Amniotic stem cell (primary cell): ENCODE measurements at places on chromosomes 12 and 14.

DNA sequence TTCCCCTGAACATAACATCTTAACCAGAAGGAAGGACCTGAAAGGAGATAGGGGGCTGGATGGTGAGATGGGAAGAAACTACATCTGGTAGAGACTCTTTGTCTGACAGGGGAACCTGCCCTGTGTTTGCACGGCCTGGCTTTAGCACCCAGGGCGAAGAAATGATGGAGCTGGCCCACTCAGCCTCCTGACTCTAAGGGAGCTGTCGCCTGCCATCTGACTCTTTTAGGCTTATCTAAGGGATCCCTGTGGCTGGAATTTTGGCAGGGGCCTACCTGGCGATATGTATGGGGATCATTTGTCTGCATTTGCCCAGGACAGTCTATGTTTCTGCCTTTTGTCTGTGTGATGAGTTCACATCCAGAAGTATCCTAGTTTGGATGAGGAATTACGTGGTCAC is 15.6 kb upstream of the CACNA2D4 start:
- DNase-seq: no peak

GRCh38 chr14:100399052-100399849 is 76.1 kb downstream of the SLC25A47 start:
- DNase-seq: no peak

GRCh38 chr12:46369474-46370379 is 2.8 kb downstream of the SLC38A2 start:
- no peak for DNase-seq

- DNase-seq: no peak
Observed at GRCh38 chr14:34350903-34351302, 111.1 kb downstream of the SPTSSA start.
